ENCODE measurements at places on chromosomes 6 and 20. TPM values are rescaled to one million over a fixed set of nuclear protein-coding genes. Genes with fewer than 3 reads are reported as not detected.

MYBL2 gene
- total RNA-seq: 4.9 TPM

VAPB gene
- total RNA-seq: 16.9 TPM

SPEF1 gene
- not detected for total RNA-seq

IP6K3 gene
- 1.1 TPM for total RNA-seq

PRND gene
- 0.30 TPM for total RNA-seq

CLPSL2 gene
- total RNA-seq: not detected

CCDC28A gene
- 9.1 TPM for total RNA-seq

SLC22A23 gene
- total RNA-seq: 0.59 TPM

MEP1A gene
- total RNA-seq: not detected

MDFI gene
- 7.4 TPM for total RNA-seq

TFAP2D gene
- not detected for total RNA-seq

SLC17A9 gene
- total RNA-seq: 28.8 TPM

ETV7 gene
- 0.28 TPM for total RNA-seq

LGSN gene
- total RNA-seq: not detected

All from smooth muscle cell of the umbilical artery (primary cell).